ENCODE measurements at places on chromosomes 12 and 14.

DNA sequence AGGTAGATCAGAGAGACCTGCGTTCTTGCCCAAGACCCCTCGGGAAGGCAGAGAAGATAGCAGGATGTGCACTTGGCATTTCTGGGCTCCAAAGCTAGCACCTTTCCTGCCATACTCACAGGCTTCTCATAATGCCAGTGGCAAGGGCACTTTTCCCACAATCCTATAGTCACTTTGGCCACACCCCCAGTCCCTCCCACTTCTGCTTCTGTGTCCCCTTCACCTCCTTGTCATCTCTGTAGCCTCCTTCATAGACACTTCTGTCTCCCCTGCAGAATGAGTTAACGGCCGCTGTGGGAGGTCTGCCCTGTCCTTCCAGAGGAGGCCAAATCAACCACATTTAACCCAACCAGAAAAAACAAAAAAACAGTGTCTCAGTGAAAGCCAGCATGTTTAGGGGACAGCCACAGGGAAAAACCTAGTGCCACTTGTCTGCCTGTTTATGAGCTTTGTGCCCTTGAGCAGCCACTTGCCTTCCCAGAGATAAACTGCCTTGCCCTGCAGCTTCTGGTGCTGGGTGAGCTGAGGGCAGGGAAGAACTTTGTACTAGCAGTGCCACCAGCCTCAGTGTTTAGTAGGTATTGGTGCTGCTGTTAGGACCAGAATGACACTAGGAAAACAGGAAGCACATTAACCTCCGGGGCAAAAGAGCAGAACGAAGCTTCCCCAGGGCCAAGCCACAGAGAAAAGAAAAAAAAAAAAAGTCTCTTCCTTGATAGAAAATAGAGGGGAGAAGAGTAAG lies 193.0 kb upstream of the PWP1 start:
- no peak for DNase-seq

GRCh38 chr12:54437243-54437642 lies 18.2 kb upstream of the ITGA5 start:
- no peak for DNase-seq

DNA sequence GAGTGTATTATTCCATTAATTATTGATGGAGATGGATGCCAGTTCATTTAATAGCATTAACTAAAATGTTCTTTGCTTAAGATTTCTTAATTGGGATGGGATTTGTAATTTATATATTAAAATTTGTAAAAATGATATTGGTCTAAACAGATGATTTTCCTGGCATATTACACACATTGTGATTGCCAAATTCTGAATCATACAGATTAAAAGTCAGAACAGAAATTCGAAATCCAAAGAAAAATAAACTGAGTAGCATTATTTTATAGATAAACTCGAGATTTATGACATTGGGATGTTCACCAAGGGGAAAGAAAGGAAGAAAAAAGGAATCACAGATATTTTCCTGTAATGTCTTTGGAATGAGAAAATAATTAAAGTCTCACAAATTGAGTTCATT lies 481.1 kb downstream of the CCER1 start:
- no peak for DNase-seq

GRCh38 chr12:12499909-12500604 lies 62.6 kb downstream of the DUSP16 start:
- DNase-seq = no peak

DNA sequence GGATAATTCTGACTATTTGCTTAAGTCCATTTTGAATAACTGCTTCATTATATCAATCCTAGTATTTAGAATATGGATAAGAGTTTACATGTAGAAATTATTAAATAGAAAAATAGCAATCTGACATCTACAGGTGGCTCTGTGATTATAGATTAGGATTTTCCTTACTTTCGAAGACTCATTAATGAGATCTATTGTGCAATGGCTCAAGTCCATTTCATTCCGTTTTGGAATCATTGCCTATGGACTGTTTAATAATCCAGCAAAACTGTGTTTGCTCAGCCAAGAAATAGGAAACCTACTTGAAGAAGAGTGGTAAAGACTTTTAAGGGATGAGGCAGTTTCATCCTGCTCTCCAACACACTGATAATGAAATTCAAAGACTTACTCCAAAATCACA lies 67.8 kb upstream of the SSTR1 start:
- no peak for DNase-seq

DNA sequence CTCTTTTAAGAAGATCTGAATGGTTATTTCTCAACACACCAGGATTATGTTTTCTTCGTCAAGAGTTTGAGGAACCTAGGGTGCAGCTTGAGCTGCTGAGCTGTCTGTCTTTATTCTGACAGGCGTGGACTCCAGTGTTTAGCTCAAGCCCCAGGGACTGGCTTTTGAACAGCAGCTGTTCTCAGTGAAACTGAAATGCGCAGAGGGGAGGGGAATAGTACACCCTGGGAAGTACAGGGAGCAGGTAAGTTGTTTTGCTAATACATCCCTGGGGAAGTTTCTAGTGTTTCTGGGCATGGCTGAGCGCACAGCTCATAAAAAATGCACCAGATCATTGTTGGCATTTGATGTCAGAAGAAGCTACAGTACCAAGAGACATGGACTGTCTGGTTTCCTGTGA lies 659.8 kb downstream of the DIO2 start:
- DNase-seq = no peak

GRCh38 chr14:91679273-91679672 lies 52.6 kb downstream of the CATSPERB start:
- DNase-seq = no peak

DNA sequence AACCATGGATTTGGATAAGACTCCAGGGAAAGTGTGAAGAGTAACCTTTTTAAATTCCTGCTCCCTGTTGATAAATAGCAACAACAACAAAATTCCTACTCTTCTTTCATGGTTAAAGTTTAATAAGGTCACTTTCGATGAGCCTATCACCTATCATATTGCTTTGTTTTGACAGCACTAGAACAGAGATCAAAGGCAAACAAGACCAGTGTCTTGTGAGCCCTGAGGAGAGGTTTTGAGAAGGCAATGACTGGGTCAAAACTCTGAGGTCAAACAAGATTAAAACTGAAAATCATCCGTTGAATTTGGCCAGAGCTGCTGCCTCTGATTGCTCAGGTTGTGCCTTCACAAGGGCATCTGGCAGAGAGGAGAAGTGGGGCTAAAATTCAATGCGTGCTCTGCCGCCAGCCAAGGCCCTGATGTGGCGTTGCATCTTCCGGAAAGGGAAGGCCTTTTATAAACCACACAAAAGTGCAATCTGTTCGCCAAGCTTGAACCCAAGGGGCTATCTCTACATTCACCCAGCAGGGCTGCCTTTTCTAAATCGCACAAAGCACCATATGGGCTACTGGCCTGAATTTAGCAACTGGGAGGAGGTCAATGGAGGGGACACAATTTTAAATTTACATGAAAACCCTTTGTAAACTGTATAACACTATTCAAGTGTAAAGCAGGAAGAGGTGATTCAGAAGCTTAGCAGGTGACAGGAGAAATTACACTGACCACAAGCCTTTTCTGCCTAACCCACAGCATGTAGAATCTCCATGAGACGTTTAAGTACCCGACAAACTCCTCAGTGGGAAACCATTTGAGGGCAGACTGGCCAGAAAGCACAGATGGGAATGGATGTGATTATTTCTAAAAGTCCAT lies 140.8 kb downstream of the DAD1 start:
- peak; percentile 78 for DNase-seq

GRCh38 chr12:127389923-127390322 lies 877.0 kb upstream of the TMEM132C start:
- peak; percentile 82 for DNase-seq

DNA sequence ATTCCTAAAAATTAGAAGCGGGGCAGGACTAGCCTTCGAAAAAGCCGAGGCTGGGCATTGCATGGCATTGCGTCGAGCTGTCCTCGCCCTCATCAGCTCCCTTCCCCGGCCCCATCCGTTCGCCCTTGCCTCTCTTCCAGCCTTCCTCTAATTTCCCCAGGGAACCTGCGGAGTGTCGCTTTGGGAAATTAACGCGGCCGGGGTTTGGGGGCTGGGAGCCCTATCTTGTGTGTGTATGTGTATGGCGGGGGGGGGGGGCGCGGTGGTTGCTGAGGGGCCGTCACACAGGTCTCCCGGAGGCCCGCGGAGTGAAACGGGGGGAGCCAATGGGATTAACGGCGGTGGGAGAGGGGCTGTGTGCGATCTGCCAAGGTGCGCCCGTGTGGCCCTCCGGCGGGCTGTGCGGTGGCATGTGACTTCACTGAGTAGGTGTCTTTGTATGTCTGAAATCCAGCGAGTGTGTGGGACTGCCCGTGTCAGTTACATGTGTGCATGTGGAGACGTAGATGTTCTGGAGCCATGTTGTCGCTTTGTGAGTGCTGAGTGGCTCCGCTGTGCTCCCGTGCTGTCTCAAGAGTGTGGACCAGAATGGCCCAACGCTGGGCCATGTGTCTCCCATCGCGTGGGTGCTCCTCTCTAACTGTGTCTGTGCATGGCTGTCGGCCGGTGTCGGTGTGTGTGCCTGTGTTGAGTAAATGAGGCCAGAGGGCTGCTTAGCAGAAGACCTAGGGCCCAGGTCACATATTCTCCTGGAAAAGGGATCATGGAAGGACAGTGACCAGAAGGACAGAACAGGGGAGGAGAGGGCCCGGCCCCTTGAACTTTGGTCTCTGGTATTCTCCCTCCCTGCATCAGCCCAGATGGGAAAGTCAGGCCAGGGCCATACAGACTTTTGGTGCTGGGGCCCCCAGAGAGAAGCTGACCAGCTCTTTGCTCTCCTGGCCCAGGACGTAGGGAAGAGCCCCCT lies 1.5 kb downstream of the PTMS start:
- no peak for DNase-seq

DNA sequence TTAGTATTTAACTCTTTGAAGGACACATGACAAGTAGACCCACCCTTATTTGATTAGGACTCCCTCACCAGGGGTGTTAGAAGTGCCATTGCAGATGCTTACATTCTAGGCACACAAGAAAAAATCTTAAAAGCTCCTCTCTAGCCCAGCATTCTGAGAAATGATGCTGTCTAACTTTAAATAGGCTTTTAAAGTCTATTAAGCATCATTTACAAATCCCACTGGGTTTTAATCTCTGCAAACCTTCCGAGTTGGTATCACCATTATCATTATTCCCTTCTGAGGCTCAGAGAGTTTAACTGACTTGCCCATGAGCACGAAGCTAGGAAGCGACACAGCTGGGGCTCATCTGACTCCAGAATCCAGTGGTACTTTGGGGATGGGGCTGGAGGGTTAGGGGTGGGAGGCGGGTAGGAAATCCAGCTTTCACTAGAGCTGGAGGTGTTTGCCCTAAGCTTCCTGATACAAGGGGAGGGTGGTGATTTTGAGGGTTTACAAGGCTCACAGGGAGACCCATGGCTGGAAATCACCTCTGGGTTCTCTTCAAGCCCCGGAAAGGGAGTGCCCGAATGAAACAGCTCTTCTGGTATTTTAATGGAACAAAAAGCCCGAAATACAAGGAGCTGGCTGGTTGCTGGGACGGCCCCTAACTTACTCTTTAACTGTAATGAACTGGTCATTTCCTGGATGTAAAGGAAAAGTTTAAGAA lies 109.2 kb upstream of the FUT8 start:
- peak; percentile 38 for DNase-seq

DNA sequence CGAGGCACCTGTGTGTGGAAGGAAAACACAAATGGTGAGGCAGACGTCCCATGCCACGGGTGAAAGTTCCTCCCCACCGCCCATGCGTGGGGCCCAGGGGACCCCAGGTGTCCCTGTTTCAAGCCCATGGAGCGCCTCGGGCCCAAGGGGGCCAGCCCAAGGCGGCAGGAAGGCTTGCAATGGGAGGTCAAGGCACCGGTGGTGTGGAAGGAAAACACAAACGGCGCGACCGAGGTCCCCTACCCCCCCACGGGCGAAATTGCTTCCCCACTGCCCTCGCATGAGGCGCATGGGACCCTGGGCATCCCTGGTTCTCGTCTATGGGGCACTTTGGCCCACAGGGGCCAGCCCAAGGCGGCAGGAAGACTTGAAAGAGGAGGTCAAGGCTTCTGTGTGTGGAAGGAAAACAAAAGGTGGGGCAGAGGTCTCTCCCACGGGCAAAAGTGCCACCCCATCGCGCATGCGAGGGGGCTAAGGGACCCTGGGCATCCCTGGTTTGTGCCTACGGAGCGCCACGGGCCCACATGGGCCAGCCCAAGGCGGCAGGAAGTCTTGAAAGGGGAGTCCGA lies 379.4 kb downstream of the ALG10 start:
- DNase-seq = no peak

DNA sequence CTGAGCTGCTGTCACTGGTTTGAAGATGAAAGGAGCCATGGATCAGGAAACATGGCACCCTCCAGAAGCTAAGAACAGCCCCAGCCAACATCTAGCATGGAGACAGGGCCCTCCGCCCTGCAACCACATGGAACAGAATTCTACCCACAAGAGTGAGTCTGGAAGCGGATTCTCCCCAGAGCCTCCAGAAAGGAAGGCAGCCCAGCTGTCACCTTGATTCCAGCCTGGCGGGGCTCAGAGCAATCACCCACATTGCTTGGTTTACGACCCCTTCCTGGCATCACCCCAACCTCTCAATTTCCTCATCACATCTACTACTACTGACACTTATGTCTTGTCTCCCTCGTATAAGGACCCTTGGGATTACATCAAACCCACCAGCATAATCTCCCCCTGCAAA lies 38.5 kb downstream of the OAS2 start:
- DNase-seq = no peak

GRCh38 chr14:44383636-44384035 lies 123.4 kb downstream of the FSCB start:
- DNase-seq = no peak

DNA sequence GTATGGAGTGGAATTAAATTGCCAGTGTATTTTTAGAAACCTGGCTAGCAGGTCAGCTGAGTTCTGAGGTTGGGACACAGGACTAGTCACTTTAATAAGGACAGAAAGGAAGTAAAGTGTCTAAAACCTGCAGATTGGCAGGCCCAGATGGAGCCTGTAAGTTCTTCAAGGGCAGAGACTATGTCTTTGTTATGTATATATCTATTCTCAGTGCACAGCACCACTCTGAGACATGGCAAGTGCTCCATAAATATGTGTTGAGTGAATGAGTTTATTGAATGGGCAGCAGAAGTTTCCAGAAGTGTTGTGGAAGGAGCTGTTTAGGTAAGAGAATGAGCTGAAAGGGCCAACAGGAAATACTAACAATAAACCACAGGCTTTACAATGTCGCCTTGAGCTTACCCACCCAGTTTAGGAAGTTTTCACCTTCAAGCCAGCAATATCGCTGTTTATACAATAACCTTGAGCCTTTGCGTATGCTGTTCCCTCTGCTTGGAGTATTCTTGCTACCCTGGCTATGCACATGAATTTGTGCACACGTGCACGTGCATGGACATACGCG lies 109.5 kb upstream of the TMPO start:
- no peak for DNase-seq

- DNase-seq = peak; percentile 67
Measured at GRCh38 chr12:124829008-124829707, 34.5 kb downstream of the SCARB1 start.

- peak; percentile 66 for DNase-seq
Measured at GRCh38 chr14:32703183-32703621, 235.5 kb upstream of the NPAS3 start.

- DNase-seq = no peak
Measured at GRCh38 chr12:90250042-90250441, 541.4 kb upstream of the ATP2B1 start.

DNA sequence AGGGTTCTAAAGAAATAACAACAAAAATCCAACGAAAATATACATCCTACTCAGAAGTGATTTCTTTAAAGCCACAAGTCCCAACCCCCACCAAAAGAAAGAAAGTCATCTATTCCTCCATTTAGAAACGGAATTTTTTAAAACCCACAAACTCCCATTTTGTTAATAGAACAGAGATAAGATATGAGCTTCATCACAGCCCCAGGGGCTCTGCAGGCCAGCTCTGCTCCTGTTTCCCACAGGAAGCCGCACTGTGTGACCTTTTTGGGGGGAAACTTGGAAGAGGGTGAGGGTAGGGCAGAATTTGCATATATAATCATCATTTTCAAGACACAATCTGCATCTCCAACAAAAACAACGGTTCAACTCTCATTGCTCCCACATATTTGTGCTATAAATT lies 2.8 kb downstream of the FBXL14 start:
- DNase-seq = peak; percentile 47
